ENCODE measurements at places on chromosomes 4 and X.

- no peak for DNase-seq
Observed at GRCh38 chrX:134287346-134287745, 50.4 kb downstream of the CCDC160 start.

DNA sequence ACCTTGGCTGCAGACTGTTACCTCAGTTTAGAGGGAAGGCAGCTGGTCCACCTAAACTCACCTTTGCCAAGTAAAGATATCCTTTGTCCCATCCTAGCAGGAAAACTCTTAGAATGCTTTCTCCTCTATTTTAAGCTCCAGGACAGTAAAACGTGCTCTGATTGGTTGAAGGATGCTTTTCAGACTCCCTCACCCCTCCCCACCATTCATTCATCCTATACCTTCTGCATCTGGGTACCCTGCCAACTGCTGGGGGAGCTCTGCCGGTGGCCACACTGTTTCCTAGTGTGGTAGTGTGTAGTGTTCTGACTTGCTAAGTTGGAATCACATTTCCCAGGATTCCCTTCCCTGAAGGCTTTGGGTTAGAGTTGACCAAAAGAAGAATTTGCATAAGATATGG is 20.3 kb upstream of the POLA1 start:
- DNase-seq = no peak

DNA sequence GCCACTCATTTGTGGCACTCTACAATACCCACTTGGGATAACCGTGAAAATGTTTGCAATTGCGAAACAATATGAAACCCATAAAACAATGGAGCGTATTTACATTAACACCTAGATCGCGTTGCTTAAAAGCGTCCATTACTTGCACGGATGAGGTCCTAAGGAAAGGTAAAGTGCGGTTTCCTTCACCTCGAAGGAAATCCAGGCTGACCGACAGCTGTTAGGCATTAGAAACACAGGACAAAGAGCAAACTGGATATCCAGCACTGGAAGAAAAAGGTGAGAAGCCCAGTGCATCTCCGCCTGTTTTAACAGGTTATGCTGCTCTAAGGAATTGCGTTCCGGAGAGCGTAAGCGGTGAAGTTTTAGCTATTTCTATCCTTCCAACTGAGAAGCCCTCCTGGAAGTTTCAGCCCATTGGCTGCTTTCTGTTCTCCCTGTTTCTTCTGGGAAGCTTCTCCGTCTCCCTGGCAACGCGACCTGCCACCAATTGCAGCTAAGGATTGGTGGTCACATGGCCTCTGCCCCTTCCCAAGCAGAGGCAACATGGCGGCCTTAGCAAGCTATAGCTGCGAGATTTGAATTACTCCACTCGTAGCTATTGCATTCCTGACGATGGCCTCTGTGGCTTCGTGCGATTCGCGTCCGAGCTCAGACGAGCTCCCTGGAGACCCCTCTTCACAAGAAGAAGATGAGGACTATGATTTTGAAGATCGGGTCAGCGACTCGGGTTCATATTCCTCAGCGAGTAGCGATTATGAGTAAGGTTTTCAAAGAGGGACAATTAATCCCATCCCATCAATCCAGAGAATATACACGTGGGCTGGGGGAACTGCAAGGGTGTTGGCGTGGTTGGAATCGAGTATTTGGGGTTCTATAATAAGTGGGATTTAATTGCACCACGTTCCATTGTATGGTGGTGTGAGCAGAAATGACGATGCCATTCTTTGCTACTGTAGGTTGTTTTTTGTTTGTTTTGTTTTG is at the start of gene INTU:
Gene INTU (plus strand): TSS at position 538 of the 984 bp plus-strand sequence. CDS start 78 bp downstream, at position 616.
- peak; percentile 8 for DNase-seq

- no peak for DNase-seq
Observed at GRCh38 chrX:78979789-78980464, 34.7 kb downstream of the P2RY10 start.

- DNase-seq = no peak
Observed at GRCh38 chrX:132775263-132775823, 183.1 kb downstream of the HS6ST2 start.

- no peak for DNase-seq
Observed at GRCh38 chrX:103722505-103722904, 11.8 kb downstream of the TMEM31 start.

DNA sequence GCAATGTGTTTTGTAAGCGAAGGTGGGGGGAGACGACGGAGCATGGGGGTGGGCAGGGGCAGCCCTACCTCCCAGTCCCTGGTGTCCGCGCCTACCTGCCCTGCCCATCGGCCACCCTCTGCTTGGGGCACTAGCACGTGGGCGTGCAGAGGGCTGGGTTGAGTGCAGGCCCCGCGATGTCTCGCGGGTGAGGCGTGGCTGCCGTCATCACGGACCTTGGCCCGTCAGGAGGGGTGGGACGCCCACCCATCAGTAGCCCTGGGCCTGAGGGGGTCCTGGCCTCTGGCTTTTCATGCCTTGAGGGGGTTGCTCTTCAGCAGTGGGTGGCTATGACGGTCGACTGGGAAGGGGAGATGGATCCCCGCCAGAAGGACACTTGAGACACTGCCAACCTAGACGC is 36.1 kb upstream of the GEMIN8 start:
- no peak for DNase-seq

DNA sequence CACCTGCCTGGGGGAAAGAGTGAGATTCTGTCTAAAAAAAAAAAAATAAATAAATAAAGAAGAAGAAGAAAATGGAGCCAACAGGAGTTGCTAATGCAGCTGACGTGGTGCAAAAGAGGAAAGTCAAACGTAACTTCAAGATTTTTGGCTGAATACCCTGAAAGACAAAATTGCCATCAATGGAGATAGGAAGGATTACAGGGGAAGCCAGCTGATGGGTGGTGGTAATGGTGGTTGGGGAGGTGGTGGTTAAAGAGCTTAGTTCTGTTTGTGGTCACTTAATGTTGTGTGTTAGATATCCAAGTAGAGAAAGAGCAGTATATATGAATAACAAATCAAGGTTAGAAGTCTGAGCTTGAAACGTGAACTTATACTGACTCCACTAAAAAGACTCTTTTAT is 225.4 kb downstream of the ARHGAP24 start:
- DNase-seq = no peak

- DNase-seq = peak; percentile 55
Observed at GRCh38 chr4:82201805-82202641, 171.8 kb downstream of the HNRNPD start.

GRCh38 chr4:126627255-126627654 is 1005.5 kb upstream of the INTU start:
- DNase-seq = no peak

DNA sequence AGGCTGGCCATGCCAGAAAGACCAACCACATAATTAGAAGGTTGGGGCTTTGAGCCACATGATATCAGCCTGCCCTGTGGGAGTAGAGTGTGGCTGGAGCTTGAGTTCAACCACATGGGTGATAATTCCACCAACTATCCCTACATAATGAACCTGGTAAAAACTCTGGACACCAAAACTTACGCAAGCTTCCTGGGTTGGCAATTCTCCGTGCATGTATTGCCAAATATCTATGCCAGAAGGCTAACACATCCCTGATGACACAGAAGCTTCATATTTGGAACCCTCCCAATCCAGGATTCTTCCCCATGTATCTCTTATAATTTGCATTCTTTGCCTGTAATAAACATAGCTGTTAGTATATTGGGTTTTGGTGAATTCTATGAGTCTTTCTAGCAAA is 68.2 kb downstream of the FUNDC1 start:
- DNase-seq = no peak

GRCh38 chrX:46165411-46165810 is 379.8 kb downstream of the ZNF674 start:
- no peak for DNase-seq

DNA sequence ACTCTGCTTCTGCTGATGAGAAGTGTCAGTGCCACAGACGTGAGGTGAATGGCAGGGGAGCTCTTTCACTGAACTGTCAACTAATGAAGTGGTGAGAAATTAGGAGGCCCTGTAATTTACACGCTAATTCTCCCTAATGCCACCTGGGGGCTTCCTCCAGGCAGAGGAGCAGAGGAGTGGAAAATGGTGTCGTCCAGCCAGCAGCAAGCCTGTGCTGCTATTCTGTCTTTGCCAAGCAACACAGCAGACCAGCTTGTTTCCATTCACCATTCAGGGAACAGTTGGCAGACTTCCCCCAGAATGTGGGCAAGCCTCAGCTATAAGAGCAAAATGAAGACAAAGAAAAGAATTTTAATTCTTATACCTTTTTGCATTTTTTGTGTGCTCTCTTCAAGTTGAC is 245.2 kb upstream of the TET2 start:
- DNase-seq = no peak

DNA sequence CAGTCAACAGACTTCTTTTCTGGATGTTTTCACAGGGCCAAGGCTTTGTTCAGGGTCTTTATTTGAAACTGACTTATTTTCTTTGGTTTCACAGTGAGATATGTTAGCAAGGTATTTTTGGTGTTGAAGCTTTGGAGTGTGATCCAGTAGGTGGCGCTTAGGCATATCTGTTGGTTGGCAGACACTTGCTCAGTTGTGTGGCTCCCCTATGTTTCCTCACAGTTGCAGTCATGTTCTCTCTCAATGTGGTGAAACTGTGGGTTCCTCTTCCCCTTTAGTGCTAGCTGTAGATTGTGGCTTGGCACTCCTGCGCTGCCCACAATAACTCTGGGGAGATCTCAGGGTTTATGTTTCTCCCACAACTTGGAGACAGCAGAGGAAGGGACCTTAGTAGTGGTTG is 460.8 kb downstream of the SLITRK2 start:
- DNase-seq = no peak

- no peak for DNase-seq
Observed at GRCh38 chrX:130081421-130082045, 28.8 kb downstream of the ELF4 start.

GRCh38 chr4:177923888-177924287 is 481.7 kb upstream of the AGA start:
- no peak for DNase-seq

GRCh38 chrX:10119399-10119990 is 37.3 kb upstream of the CLCN4 start:
- peak; percentile 85 for DNase-seq
